ENCODE measurements at places on chromosomes 5 and 9.

GRCh38 chr5:54692631-54693030 is 175.1 kb downstream of the SNX18 start:
- DNase-seq = no peak

DNA sequence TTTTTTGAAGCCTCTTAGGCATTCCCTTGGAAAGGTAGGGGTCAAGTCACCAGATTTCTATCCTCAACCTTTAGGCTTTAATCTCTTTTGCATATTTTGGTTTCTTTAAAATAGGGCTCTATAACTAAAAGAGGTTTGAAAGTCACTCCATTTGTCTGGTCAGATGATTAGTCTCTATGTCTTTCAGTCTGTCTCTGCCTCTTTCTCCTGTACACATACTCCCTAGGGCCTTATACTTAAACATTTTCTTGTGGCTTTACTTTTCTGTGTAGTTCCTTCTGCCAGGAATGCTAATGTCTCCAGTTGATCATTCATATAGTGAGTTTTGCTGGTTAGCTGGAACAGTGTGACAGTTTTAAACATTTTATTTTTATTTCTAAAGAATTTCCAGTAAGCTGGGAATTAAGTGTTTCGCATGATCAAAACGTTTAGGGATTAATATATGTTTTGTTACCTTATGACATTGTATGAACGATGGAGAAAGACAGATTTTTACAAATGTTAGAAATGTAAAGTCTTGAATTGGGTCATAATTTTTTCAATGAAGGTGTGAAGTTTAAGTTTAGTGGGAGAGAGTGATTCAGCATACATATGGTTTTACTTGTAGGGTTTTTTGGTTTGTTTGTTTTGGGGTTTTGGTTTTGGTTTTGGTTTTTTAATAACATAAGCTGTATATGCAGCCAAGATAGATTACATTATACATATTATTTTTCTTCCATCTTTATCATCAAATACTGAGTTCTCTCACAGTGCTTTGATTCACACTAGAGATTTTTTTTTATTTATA is 90.6 kb downstream of the ZCCHC7 start:
- DNase-seq = no peak

GRCh38 chr9:77847626-77848025 is 184.0 kb downstream of the GNAQ start:
- no peak for DNase-seq

GRCh38 chr9:124455820-124456219 is 5.6 kb downstream of the ADGRD2 start:
- no peak for DNase-seq

DNA sequence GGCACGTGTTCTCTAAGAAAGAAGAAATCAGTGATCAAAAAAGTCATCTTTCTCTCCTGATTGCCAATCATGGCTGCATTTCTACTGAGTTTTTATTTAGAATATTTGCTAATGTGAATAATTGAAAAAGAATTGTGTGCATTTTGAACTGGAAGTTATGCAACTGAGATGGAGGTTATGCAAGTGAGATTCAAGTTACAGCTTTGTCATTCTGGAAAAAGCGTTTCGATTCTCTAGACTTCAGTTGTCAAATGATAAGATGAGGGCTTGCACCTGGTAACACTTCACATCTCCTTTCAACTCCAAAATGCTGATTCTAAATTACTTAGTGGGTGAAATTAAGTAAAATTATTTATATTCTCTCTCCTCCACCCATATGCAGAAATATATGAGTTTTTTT is 36.4 kb downstream of the C6 start:
- DNase-seq = no peak

GRCh38 chr5:78677777-78678668 is 29.5 kb upstream of the LHFPL2 start:
- no peak for DNase-seq

DNA sequence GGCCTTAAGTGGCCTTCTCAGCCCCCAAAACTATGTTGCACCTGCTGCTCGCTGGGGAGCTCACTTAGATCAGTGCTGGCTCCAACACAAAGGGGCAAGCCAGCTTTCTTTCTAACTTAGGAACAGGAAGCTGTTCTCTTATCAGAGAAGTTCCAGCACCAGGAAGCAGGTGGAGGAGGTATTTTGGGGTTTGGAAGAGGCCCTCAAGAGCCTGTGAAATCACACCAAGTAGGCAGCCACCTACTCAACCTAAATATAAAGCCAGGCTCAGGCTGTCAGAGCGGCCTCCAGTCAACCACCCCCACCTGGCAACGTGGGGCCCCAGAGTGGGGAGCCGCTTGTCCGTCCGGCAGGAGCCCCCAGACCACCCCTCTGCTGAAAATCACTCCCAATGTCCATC is 152.8 kb downstream of the OLFM1 start:
- DNase-seq = no peak

GRCh38 chr5:41004931-41005330 is 66.2 kb downstream of the MROH2B start:
- DNase-seq = no peak

DNA sequence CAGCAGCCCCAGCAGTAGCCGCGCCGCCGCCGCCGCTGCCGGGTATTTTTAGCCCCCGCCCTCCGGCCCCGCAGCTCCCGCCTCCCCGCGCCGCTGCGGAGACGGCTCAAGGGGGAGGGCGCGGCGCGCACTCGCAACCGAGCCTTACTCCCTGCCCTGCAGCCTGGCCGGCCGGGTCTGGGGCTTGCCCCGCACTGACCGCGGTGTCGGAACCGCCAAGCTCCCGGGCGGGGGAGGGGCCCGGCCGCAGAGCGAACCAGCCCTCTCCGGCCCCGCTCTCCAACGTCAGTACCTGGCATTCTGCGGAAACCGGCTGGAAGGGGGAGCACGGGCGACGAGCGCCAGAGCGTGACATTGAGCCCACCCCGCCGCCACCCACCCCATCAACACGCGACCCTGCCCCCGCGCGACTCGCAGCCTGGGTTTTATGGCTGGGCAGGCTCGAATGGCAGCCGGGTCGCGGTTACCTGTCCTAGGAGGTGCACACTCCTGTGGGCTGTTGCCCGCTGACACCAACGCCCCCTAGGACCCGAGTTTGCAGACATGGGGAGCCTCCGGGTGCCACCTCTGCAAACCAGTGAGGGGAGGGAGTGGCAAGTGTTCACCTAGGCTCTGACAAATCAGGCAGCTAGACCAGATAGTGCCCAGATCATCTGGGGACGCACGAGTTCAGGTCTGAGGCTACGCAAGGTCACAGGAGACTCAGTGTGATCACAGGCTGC is at the start of gene ACSL6:
ACSL6 (minus strand) TSS at position 37 of the 722 bp plus-strand sequence. CDS start 105 bp downstream, outside the sequence.
- no peak for DNase-seq

GRCh38 chr5:76930083-76930482 is 22.8 kb upstream of the CRHBP start:
- DNase-seq = no peak

DNA sequence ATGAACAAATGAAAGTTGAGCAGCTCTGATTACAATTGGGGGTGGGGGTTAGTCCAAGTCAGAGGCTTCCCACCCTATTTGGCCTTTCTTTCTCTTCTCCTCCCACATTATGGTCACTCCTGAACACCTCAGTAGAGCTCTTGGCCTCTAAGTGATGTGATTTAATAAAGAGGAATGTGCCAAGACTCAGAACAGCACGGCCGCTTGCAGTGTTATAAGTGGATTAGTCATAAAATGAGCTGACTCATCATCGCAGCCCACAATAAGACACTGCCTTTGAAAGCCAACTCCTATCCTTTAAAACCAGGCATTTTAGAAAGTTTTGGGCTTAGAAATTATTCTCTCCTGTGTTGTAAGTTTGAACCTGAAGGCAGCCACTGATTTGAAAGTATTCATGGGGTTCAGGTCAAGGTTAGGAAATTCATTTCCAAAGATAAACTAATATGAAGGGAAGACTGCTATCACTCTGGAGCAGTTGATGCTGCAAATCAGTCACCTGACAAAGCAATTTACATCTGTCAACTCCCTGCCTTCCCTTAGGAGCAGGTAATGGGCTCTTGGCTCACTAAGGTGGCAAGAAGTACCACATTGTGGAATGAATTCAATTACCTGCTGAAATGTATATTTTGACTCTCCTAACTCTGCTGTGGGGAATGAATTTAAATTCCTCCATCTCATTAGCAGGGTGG is 283.6 kb upstream of the NMUR2 start:
- no peak for DNase-seq

- DNase-seq = no peak
Measured at GRCh38 chr5:117359895-117360294, 785.3 kb upstream of the SEMA6A start.

- DNase-seq = no peak
Measured at GRCh38 chr5:65125591-65126541, 355.9 kb downstream of the ADAMTS6 start.

DNA sequence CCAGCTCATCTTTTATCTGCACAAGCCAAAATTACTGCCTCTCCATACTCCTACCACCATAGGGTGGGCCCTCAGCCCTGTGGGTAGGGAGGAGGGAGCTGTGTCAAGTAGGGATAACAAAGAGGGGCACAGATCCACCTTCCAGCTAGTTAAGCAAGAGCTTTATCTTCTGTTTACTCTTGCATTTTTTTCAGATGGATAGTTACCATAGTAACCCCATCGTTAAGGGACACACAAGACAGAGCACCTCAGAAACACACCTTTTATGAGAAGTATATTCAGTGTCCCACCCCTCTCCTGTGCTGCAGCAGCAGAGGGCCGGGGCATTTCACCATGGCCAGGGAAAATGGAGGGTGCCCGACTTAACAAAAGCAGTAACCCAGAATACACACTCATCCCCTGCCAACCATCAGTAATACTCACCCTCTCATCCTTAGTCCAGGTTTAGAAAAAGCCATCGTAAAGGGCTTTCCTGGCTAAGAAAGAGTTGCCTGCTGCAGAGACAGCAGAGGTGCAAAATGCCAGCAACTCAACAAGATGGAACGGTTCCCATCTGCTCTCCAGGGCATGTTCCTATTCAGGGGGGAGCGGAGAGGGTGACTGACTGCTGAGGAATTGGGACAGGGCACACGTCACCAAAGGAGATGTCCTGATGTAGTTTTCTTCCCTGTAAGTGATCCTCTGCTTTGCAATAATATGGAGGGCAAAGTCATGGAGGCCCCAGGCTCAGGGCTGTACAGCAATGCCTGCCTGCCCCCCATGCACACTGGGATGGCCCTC is 25.1 kb downstream of the MACROH2A1 start:
- no peak for DNase-seq
